ENCODE measurements at places on chromosomes 1 and 21. TPM values are rescaled to one million over a fixed set of nuclear protein-coding genes. Genes with fewer than 3 reads are reported as not detected.

Gene PCSK9
- 18.7 TPM for total RNA-seq

Gene BACE2
- 41.5 TPM for total RNA-seq

Gene HES3
- total RNA-seq: not detected

Gene LRRC7
- total RNA-seq: not detected

Gene SPATA1
- 1.3 TPM for total RNA-seq

Gene RABGAP1L
- total RNA-seq: 53.0 TPM

Gene CATSPERE
- 0.92 TPM for total RNA-seq

Gene MAGOH
- 31.8 TPM for total RNA-seq

Gene INSRR
- total RNA-seq: not detected

Gene DAB1
- total RNA-seq: 0.17 TPM

Gene CLCA2
- 0.38 TPM for total RNA-seq

Gene LY9
- total RNA-seq: 0.82 TPM

Gene PBX1
- 44.5 TPM for total RNA-seq
